ENCODE measurements at places on chromosomes 5 and 9.

GRCh38 chr5:137858954-137859353 is 8.7 kb upstream of the MYOT start:
- DNase-seq, result no peak

GRCh38 chr5:147743678-147744374 is 38.7 kb downstream of the JAKMIP2 start:
- DNase-seq, result peak; percentile 11

DNA sequence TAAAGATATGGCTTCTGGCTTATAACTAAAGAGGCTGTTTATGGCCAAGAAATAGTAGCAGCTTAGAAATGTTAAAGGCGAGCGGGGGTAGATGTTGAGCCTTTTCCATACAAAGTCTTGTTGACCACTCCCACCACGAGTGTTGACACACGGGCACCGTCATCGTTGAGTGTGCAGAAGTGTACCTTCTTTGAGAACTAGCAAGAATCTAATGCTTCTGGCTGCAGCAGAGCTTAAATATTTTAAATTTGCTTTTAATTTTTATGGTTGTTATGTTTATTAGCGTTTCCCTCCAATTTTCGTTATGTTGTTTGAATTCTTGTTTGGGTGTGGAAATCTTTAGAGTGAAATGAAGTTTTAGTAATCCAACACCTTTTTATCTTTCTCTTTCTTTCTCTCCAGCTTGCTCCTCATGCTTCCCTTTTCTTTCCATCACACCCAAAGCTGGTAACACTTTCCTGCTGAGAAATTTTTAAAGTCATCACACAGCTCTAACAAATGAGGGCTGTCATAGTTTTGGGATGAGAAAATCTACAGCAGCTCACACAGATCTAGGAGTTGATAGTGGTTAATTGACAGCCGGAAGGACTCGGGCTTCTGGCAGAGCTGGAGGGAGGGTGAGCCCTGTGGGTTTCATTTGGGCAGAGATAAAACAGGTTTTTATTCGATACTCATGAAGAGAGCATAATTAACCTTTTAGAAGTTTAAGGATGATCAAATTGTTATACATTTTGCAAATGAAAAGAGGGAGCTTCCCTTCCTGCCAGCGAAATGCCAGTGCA is 120.1 kb upstream of the ZNF608 start:
- no peak for DNase-seq

- peak; percentile 89 for DNase-seq
Measured at GRCh38 chr9:130824643-130825350, 10.3 kb upstream of the ABL1 start.

DNA sequence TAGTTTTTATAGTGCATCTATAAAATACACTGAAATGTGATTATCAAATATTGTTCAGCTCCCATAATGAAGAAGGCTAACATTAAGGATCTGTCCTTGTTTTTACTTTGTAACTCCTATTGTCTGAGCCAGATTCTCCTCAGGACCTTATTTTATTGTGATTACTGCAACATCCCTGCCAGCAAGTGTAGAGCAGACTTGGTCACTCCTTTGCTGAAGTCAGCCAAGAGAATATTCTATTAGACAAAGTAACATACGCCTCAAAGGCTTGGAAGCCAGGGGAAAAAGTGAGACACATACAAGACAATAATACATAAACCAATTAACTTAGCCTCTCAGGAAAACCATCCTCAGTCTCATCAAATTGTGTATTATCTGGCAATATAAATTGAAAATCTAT is 269.6 kb downstream of the ARL15 start:
- DNase-seq, result no peak

GRCh38 chr5:119708076-119708790 is 78.9 kb downstream of the FAM170A start:
- DNase-seq, result no peak
